Osteocyte (in vitro differentiated cells): ENCODE measurements at places on chromosomes 16 and 17.

DNA sequence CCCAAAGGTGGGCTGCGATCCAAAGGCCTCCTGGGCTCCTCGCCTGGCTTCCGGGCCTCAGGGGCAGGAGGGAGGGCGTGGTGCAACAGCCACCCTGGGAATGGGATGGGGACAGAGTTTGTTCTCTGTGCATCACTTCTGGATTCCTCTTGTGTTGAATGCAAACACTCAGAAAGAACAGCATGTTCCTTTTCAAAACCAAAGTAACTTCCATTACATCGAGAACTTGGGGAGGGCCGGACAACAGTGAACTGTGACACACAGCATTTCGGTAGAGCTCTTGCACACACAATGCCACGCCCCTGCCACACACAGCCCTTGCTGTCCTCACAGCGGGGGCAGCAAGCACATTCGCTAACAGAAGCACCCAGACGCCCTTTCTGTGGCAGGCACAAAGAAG, 36.1 kb upstream of the FASN start:
- no peak for DNase-seq

DNA sequence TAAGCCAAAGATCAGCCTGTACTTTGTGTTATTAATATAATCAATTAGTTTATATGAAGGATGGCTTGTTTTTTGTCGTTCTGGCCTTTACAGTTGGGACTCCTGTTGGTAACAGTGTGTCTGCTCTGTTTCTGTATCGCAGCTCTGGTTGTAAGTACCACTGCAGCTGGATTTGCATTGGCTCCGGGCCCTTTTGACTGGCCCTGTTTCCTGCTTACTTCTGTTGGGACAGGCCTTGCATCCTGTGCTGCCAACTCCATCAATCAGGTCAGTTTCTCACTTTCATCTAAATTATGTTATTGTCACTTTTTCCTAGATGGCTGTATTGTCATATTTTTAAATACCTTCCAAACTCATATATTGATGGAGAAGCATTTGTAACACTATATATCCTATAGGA, 32.7 kb downstream of the COX10 start:
- DNase-seq: no peak

DNA sequence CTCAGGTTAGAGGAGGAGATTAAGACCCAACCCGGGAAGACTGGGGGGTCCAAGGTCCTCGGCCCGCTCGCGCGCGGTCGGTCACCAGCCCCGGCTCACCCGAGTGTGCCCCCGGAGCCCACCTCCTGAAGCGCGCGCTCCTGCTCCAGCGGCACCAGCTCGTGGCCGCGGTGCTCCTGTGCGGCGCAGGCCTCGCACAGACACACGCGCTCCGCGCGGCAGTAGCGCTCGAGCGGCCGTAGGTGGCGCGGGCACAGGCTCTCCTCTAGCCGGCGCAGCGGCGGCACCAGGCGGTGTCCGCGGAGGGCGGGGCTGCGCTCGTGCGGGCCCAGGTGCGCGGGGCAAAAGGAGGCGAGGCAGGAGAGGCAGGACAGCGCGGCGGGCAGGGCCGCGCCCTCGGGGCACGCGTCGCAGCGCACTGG, 618 bp downstream of the TRIM47 start:
- peak; percentile 89 for DNase-seq

DNA sequence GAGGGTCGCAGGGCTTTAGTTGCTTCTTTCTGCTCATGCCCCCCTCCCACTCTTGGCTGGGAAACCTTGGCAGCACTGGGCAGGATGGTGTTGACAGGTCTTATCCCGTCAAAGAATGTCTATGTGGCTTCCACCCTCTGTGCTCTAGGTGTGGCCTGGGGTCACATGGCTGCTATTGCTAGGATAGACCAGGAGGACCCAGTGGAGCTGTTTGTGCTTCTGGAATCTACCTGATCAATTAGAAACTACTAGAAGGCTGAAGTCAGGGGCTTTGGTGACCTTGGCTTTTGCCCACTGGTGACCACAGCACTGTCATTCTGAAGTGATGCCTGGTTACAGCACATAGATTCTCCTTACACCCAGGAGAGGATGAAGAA, 105.8 kb downstream of the CMIP start:
- no peak for DNase-seq

DNA sequence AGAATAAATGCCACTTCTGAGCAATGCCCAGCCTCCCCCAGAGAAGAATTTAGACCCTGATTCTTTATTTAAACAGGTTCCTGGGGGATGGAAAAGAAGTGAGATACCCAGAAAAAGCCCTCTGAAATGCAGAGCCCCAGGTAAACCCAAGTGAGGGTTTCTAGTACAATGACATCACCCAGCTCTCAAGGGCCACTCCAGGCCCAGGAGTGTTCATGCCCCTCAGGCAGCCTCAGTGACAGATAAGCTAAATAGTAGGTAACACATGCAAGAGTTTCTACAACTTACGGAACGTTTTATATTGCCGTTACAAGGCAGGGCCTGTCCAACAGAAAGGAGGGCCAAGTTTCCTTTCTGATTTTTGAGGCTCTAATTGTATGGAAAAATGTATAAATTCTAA, 683.7 kb upstream of the SALL1 start:
- no peak for DNase-seq

DNA sequence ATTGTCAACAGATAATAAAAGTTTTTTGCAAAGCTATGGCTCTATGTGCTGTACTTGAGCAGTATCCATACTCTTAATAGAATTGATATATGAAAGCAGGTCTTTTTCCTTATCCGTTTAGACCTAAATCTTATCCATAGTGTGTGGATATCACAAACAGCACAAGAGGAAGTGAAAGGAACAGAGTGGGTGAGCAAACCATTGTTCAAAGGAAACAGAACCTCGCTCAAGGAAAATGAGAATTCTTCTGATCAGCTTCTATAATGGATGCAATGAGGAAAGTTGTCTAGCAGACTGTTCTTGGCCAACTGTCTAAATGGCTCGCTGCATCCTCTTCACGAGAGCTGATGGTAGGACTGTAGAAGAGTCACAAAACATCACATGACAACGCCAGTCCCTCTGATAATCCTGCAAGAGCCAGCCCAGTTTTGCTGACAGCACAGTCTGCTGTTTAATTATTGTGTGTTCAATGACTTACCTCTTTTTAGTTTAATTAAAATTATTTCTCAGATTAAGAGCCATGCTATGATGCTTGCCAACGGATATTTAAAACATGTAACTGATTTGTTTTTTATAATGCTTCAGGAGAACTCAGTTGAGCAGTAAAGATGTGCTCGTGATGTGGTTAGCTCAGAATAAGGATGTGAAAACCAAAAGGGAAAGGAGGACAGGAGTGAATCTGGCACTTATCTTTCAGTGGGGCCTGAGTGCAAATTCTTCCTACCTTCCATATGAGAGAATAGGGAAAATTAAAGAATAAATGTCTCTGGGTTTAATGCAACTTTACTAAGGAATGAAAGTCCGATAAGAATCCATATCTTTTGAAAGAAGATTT, 38.5 kb downstream of the WWOX start:
- no peak for DNase-seq

GRCh38 chr16:66097751-66098150, 268.7 kb upstream of the CDH5 start:
- no peak for DNase-seq

DNA sequence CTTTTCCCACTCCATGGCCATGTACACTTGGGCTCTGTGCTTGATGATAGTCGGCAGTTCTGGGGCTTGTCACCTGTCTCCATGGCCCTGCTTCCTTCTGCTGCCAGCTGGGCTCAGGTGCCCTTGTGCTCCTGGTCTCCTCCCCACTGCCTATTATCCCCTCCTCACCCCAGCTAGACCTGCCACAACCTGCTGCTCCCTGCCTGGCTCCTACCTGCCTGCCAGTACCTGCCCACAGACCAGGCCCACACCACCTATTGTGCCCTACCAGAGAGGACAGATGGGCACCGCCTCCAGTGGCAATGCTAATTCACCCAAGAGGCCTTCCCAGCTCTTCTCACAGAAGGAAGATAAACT, 538 bp upstream of the RAPGEFL1 start:
- DNase-seq: no peak

DNA sequence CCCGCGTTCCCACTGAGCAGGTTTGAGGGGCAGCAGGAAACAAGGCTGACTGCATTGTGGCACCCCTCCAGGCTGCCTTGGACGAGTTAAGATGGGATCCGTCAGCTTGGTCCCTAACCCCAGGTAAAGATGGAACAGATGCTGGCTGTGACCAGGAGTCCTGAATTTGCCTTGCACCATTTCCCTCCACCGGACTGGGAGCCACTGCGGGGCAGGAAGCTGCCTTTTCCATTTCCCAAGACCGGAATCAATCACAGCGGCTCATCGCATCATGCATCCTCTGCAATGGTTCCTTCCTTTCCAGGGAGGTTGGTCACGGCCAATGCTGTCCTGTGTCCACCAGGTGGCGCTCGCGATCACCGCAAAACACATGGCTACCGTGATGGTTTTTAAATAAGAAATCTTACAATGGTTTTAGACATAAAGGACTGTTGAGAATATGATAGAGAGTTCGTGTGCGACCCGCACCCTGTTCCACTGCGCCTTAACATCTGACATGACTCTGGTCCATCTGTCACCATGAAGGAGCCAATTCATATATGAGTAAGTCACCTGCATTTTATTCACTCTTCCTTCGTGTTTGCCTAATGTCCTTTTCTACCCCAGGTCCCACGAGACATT, 6.8 kb upstream of the MEAK7 start:
- peak; percentile 92 for DNase-seq

- no peak for DNase-seq
Observed at GRCh38 chr17:82242977-82243647, 14.3 kb downstream of the SLC16A3 start.

DNA sequence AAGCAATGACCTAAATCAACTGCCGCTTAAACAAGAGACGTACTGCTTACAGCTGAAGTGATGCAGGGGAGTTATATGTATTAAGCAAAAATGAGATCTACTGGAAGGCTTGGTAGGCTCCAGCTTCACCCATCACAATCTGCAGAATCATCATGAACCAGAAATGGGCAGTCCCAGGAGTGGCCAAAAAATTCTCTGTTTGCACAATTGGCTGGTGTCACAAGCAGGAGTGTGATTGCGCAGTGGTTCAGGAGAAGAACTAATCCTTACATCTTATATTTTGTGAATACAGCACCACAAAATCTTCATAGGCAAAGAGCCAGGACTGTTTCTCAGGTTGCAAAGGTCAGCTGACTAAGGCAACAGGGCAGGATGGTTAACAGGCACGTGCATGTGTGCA, 75.9 kb downstream of the CES1 start:
- DNase-seq: no peak

GRCh38 chr16:11671676-11672075, 3.4 kb downstream of the SNN start:
- DNase-seq: no peak

DNA sequence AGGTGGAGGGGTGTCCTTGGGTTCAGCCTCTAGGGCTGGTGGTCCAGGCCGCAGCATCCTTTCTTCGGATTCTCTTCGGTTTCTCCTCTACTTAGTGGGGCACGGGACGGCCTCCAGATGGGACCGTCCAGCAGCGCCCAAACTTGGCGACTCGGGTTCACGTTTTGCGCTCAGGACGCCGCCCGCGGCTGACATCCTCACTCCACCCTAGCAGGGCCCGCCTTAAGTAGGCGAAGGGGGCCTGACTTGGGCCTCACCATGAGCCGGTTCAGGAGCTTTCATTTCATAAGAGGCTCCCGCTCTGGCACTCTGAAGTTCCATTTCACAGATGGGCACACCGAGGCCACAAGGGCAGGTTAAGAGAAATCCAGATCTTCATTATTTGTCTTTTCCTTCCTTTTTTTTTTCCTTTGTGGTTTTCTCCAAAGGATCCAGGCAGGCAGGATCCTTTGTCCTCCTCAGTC, 141.2 kb downstream of the SEC14L1 start:
- no peak for DNase-seq

GRCh38 chr16:70294385-70295025, 4.5 kb upstream of the DDX19B start:
- DNase-seq: no peak

- DNase-seq: peak; percentile 92
Observed at GRCh38 chr16:85615852-85616606, 2.9 kb downstream of the GSE1 start.

GRCh38 chr17:27568811-27569210, 62.2 kb upstream of the LGALS9 start:
- no peak for DNase-seq

DNA sequence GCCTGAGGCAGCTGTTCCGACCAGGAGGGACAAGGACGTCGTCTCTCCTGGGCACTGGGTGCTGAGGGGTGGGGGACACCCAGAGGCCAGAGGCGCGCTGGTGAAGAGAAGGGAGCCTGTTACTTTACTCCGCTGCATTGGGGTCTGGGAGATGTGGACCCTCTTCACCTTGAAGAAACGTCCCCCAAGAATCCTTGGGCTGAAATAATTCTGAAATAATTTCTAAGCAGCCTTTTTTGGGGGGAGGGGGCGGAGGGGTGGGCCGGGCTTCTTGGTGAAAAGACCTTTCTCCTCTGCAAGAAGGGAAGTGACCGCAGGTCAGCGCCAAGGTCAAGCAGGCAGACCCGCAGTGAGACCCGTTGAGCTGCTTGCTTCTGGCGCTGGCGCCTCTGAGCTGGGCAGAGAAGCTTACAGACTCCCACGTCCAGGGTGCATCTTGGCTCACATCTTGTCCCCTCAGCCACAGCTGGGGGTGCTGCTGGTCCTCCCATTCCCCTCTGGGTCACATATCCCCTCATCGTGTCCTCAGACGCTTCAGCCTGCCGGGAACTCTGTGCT, 1.1 kb downstream of the SYT17 start:
- no peak for DNase-seq

GRCh38 chr17:77345260-77345910, 204.6 kb downstream of the SEC14L1 start:
- peak; percentile 49 for DNase-seq

- DNase-seq: no peak
Observed at GRCh38 chr17:79192503-79193351, 118.1 kb downstream of the ENGASE start.

- no peak for DNase-seq
Observed at GRCh38 chr16:86016201-86016965, 117.4 kb downstream of the IRF8 start.

DNA sequence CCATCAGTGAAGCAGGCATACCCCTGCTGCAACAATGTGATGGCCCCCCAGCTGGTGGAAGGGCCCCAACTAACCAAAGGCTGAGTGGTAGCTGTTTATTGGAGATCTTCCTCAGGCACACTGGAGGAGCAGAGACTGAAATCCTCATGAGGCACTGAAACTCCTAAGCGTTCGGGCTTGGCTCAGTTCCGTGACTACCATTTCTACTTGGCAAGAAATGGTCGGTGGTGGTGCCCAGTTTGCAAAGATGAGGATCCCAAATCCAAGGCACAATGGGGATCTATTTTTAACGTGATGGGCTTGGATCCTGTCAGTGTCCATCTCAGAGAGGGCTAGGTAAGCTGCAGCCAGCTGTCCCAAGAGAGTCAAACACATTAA, 82.8 kb downstream of the TNFRSF13B start:
- peak; percentile 38 for DNase-seq

- no peak for DNase-seq
Observed at GRCh38 chr16:67648764-67649407, 3.9 kb downstream of the CARMIL2 start.

DNA sequence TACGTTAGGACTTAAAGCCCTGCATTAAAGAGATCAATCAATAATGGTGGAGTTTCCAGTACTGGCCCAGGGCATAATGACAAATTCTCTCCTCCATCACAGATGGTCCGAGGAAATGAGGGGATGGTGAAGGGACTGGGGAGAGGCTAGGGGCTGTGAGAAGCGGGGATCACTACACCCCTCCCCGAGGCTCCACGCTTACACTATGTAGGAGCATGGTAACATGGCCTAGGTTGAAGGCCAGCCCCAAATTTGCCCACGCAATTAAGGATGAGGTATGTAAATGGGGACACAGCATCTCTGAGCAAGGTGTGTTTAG, 8.0 kb upstream of the AKTIP start:
- no peak for DNase-seq

- DNase-seq: no peak
Observed at GRCh38 chr16:67084345-67085028, 25.3 kb upstream of the PHAF1 start.
